ENCODE measurements at places on chromosomes 2 and 18. TPM values are rescaled to one million over a fixed set of nuclear protein-coding genes. Genes with fewer than 3 reads are reported as not detected.

SLC5A7 gene
- not detected for polyA plus RNA-seq

- DNase-seq, result no peak
Measured at GRCh38 chr2:20633794-20634506, 16.9 kb downstream of the HS1BP3 start.

DNA sequence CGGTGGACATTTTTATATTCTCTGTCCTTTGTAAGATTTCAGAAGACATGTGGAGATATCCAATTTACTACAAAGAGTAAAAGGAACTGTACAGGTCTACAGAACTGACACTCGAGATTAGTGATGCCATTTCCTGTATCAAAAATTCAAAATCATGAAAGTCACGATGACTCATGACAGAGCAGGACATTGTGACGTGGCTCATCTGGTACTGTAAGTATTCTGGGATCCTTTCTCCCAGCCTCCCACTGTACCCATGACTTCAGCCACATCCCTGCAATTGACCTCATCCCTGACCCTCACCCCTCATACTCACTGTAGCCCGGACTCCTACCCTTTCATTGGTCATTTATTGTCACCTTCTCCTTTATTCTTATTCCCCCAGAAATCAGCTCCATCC, 736.5 kb downstream of the EPHA4 start:
- no peak for DNase-seq

DNA sequence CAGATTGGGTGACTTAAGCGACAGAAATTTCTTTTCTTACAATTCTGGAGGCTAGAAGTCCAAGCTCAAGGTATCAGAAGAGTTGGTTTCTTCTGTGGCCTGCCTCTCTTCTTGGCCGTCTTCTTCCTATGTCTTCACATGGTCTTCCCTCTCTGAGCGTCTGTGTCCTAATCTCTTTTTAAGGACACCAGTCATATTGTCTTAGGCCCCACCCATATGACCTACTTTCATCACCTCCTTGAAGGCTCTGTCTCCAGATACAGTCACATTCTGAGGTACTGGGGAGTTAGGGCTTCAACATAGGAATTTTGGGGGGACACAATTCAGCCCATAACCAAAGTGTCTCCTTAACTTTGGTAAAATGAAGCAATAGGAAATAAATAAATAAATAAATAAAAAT, 110.9 kb upstream of the EPC2 start:
- DNase-seq, result no peak

DNA sequence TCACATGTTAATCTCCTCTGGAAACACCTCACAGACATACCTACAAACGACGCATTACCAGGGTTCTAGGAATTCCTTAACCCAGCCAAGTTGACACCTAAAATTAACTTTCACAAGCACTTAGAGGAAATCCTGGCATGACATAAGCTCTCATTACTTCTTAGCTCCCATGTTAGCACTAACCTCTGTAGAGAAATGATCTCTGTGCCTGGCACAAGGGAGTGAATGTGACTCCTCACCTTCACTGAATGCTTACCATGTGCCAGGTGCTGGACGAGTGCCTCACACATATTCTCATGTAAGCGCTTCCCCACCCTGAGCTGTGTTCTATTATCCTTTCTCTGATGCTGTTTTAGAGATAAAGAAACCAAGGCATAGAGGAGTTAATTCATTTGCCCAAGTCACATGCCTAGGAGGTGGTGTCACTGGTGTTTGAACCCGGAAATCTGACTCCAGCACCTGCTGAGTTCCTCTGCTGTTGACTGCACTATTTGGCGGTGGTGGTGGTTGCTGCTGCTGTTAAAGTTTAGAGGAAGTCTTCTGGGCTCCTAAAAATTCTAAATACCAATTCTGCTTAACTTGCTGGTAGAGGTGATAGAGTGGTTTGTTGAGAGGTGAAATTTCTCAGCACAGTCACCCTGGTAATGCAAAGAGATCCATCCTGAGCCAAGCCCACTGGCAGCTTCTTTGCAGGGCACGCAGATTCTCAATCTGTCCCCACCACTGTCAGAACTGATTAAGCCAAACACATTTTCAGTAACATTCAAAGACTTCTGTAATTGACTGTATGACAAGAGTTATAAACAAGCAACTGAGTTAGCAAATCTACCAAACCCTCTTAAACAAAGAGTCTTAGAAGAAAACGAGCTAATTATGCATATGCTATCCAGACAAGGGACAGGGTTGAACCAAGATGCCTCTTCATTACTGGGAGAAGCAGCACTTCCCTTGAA, 200.3 kb downstream of the CMPK2 start:
- no peak for DNase-seq

DNA sequence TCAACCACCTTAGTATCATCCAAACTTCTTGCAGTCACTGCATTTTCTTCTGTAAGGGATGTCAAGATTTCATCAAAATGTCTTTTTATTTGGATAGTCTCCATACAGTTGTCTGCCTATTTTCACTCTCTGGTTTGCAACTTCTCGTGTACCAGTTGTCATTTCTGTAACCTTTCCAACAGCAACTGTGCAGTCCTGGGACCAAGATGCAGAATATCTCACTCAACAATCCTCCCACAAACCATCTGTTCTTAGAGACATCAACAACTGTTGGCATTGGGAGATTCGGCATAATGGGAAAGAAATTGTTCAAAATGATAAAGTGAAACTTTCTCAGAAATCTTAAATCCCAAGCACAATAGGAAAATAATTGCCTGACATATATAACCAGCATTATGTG, 933.6 kb upstream of the SLC39A10 start:
- no peak for DNase-seq

GRCh38 chr2:38246105-38246504, 131.0 kb downstream of the ATL2 start:
- DNase-seq, result no peak

ACTG2 gene
- 81.3 TPM for polyA plus RNA-seq

DNA sequence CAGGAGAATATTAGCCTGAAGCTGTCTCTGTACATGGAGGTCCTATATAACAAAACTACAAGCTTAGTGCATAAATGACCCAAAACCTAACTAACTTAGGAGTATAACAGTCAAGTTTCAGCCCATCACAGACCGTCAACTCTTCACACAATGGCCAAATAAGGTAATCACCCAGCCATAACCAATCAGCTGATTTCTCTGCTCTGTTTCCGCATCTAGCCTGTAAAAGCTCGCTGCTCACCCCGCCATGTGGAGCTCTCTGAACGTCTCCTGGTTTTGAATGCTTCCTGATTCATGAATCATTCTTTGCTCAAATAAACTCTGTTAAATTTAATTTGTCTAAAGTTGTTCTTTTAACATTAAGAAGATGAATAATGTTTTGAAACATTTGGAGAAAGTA, 593.6 kb downstream of the TMX3 start:
- DNase-seq, result no peak

DNA sequence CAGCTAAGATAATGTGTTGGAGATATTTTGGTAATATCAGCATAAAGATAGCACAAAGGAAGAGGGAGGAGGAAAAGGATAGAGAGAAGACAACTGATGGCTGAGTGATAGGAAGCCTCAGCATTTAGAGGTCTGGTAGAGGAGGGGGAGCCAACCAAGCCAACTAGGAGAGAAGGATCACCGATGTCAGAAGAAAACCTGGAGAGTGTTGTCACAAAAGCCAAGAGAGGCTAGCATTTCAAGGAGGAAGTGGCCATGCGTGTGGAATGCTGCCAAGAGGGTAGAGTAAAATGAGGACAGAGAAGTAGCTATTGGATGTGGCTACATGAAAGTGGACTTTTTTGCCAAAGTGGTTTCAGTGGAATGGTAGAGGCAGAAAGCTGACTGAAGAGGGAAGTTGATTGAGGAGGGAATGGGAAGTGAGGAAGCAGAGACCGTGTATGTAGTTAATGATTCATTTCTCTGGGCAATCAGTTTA, 34.3 kb downstream of the LCLAT1 start:
- DNase-seq, result no peak

DNA sequence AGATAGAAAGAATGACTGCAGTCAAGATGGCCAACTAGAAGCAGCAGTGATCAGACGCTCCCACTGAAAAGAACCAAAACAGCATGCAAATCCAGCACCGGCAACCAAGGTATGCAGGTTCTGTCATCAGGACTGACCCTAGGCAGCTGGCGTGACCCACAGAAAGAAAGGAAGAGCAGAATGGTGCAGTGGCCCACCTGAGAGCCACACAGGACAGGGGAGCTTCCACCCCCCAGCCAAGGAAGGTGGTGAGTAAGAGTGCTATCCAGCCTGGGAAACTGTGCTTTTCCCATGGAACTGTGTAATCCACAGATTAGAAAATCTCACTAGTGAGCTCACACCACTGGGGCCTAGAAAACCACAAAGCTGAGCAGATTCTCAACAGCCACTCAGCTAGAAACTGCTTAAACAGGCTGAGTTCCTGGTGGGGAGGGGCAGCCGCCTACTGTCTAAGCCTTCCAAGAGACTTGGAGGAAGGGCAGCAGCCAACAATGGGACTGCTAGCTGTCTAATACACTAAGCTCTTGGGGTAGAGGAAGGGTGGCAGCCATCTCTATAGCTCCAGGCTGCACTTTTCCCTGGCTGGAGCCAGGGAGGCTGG, 127.9 kb downstream of the EVA1A start:
- no peak for DNase-seq

DNA sequence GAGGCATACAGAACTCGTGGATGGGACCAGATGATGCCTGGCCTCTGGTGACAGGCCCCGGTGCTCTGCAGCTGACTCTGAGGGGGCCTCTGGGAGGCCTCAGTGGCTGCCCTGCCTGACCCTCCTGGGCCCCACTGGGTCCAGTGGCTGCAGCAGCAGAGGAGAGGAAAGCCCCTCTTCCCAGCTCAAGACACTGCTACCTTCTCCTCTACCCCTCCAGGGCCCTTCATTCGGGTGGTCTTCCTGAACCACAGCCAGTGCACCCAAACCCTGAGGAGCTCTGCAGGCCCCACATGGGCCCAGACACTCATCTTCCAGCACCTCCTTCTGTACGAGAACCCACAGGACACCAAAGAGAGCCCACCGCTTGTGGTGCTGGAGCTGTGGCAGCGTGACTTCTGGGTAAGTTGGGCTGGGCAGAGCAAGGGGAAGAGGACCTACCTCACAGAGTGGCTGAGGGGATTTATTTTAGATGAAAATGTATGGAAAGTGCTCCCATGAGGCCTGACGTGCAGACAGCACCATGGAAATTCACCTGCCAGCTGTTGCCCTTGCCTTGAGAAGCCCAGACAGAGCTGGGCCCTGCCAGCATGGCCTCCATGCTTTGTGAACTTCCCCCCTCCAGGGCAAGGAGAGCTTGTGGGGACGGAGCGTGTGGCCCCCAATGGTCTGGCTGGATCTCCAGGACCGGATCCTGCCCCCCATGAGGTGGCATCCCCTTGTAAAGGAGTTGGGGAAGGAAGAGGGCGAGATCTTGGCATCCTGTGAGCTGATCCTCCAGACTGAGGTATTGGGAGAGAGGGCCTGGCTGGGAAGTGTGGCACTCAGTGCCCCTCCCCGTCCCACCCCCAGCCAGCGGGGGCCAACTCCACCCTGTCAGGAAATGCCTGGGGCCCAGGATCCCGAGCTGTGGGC, 46.3 kb downstream of the LMAN2L start:
- DNase-seq, result no peak

WBP1 gene
- polyA plus RNA-seq, result 55.7 TPM

SH2D6 gene
- polyA plus RNA-seq, result 0.18 TPM

LIMS4 gene
- polyA plus RNA-seq, result 8.7 TPM

ZBTB7C gene
- not detected for polyA plus RNA-seq

SOWAHC gene
- 9.1 TPM for polyA plus RNA-seq

DNA sequence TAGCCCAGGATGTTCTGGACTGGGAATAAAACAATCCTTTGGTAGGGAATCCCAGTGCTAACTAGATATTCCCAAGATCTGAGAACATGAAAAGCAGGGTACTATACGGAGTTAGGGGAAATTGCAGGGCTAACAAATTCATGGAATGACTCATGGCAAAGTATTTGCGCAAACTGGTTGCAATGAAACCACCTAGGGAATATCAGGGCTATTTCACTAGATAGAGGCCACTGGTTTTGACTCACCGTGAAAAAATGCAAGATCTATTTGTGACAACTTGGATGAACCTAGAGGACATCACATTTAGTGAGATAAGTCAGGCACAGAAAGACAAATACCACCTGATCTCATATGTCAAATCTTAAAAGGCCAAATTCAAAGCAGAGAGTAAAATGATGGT, 233.3 kb downstream of the MBD2 start:
- DNase-seq, result peak; percentile 31

SOX11 gene
- 0.40 TPM for polyA plus RNA-seq

DNA sequence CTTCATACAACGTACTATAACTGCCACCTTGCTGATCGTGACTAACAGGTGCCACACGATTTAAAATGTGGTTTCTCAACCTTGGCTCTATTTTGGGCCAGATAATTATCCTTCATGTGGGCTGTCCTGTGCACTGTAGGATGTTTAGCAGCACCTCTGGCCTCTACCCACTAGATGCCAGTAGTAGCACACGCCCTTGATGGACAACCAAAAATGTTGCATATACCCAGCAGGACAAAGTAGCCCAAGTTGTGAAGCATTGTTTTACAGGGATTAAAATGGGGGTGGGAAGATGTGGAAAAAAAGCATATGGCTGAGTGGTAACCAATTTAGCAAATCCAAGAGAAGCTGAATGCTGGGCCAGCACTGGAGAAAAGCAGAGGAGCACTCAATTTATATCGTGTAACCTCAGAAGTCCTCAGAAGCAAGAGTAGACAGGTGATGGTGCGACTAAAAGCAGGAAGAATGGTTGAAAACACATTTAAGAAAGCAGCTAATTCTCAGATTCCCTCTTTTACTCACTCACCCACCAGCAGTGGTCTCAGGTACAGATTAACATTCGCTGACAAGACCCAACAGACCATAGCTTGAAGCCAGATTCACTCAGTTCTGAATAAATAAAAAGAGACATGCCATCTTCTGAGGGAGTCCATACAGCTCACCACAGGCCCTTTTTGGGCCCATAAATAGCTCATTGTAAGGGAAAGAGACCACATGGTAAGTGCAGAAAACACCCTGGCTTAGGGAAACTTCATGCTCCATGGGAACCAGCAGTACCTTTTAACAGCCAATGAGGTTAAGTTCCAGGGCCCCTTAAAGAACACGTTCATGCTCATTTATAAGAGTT, 50.6 kb downstream of the RAPH1 start:
- DNase-seq, result no peak

HOXD13 gene
- polyA plus RNA-seq, result 0.43 TPM

HOXD3 gene
- 0.07 TPM for polyA plus RNA-seq

DNA sequence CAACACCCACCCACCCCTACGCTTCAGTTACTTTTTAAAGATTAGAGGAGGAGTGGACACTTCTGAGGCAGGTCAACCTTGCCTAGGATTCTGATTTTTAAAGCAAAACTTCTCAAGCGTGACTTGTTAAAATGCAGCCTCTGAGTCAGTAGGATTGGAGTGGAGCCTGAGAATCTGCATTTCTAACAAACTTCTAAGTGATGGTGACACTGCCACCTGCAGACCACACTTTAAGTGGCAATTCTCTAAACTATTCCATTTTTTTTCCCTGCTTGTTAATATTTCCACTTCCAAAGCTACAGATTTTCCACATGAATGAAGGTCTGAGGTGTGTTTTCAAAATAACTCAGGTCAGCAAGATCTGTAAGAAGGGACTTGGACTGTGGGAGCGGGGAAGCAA, 171.1 kb upstream of the CCDC150 start:
- no peak for DNase-seq

GRCh38 chr2:208935531-208935930, 488.3 kb upstream of the MAP2 start:
- DNase-seq, result no peak
